Fibroblast of skin of left biceps (primary cell): ENCODE measurements at places on chromosomes 13 and 19.

DNA sequence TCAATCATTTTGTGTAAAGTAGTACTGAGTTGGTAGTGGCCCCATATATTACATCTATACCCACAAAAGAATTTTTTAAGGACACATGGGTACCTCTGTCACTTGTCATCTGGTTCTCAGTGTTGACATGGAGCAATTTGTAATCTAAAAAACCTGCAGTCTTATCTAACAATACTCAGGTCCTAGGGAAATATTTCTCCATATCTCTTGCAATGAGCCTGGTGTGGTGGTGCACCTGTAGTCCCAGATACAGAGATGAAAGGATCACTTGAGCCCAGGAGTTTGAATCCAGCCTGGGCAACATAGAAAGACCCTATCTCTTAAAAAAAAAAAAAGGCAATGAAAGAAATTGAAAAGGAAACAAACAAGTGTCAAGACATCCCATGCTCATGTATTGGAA lies 70.7 kb upstream of the ZNF30 start:
- DNase-seq = no peak

- no peak for DNase-seq
Measured at GRCh38 chr19:1987197-1988187, 28.0 kb downstream of the BTBD2 start.

- DNase-seq = no peak
Measured at GRCh38 chr13:40963927-40964326, 55.2 kb downstream of the ELF1 start.

GRCh38 chr13:90884066-90884465 lies 463.4 kb upstream of the MIR17HG start:
- no peak for DNase-seq

DNA sequence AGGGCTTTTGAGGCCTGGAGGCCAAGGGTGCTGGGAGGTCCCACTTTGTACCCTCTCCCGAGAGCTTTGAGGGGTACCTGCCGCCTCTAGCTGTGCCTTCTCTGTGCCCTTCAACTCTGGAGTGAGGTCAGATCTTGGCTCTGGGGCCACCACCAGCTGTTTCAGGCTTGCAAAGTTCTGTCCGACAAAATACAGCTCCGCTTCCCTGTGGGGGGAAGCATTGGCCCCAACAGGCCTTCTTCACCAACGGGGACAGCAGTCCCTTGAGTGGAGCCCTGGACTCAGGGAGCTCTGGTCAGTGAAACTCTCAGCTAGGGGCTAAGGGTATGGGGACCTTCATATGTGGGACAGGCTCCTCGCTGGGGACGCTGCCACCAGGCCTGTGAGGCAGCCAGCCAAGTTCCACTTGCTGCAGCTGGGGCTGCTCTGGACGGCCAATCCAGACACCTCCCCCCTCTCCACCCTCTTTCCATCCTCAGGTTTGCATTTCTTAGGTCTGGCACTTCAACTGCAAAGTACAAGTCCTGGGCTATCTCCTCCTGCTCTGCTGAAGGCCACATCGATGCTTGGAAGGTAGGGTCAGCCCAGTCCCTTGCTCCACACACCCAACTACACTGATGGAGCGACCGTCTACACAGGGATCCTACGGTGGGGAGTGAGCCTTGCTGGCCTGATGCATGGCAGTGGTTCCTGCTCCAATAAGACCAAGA lies 46.8 kb downstream of the C13orf46 start:
- DNase-seq = no peak
